ENCODE measurements at places on chromosomes 6 and 20. TPM values are rescaled to one million over a fixed set of nuclear protein-coding genes. Genes with fewer than 3 reads are reported as not detected.

DNA sequence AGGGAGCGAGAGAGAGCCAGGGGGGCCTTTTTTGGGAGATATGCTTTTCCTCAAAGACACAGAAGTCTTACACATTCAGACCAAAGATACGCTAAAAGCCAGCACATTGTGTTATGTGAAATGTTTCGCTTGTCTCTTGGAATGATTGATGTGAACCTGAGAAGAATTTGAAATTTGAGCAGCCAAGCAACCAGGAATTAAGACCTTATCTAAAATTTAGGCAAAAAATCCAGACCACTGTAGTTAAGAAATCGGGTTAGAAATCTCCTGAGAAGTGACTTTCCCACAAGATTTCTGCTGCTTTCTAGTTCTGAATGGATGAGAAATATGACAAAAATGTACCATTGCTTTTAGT lies 223.2 kb upstream of the GMDS start:
- DNase-seq, result no peak

The GSTA2 gene
- not detected for total RNA-seq

- DNase-seq, result no peak
Measured at GRCh38 chr6:25329161-25329817, 50.1 kb downstream of the CARMIL1 start.

DNA sequence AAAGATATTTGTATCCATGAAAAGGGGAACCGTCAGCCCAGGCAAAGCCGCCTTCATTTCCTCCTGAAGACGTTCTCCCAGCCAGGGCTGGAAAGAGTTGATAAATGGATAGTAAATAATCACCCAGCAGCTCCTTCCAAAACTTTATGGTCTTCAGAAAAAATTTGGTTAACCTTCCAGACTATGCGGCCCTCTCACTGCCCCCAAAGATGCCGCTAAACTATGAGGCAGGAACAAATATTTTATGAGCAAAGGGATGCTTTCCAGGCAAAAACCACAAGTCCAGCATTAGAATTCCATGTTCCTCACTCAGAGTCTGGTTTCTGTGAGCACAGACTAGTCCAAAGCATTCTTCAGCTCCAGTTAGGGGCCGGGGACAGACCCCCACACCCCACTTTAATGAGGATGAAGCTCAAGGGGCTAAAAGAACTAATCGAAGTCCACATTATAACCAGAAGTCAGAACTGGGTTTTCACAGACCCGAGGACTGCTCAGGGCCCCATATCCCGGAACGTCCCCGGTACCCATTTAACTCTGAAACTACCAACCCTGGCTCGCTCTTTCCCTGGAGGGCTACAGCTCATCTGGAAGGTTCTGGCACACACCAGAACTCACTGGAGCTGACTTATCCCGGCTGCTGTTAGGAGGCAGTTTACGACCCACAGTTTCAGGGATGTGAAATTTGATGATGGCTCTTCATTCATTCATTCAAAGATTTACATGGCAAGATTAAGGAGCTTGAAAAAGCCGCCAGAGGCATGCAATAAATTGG lies 29.4 kb downstream of the BMP7 start:
- DNase-seq, result no peak

The EBF4 gene
- 1.0 TPM for total RNA-seq

DNA sequence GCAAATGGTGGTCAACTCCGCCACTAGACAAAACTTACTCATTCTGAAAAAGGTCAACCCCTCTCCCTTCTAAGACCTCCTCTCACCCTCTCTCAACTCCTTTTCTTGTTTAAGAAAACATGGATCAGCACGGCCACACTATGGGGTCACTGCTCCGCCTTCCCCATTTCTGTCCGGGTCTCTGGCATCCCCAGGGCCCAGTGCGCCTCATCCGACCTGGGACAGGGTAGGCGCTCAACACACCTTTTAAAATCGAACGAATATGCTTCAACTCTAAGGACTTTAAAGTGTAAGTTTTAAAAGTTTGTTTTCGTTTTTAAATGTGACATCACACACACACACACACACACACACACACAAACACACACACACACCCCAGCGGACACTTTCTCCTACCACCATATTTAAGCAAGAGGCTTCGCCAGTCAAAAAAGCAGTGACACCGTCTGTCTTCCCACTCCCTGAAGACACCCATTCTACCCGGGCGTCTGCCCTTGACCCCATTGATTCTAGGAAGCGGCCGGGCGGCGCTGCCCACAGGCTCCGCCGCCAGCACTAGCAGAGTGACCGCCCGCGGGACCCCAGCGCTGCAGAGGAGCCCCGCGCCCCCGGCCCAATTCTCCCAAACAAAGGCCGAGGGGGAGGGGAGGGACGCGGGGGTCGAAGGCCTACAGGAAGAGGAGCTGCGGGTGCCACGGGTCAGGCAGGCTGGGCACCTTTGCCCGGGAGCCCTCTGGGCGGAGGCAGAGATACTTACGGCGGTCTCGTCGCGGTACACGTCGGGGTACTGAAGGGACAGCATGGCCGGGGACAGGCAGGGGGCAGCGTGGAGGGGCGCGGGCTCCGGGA lies 568 bp downstream of the PREP start:
- DNase-seq, result peak; percentile 48

The WFDC12 gene
- not detected for total RNA-seq

DNA sequence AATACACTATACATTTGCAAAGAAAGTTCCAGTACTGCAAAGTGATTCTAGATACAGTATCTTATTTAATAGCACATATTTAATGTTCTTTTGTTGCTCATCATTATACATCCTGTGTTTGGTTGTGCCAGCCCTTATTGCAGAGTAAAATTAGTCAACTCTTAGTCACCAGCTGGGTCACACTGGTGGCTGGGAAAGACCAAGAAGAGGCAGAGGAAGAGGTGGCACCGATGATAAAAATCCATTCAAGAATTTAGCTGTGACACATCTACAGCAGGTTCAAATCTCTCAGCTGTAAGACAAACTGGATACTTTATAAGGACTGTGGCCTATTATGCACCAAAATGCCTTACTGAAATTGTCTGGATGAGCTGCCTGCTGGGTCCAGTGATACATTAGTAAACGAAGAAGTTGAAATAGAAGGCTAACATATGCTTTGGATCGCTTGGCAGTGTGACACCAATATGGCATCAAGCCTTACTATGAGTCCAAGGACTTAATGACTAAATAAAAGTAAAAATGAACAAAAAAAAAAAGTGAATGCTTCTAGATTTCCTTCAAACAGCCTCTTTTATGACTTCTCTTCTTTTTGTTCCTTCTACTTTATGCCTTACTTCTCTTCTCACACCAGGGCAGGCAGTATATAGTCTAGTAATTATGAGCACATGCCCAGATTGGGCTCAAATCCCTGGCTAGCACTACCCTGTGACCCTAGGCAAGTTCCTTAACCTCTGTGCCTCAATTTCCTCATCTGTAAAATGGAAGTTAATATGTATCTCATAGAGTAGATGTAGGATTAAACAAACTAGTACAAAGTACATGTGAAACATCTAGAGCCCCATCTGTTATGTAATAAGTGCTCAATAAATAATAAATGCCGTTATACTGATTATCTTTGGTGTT lies 29.4 kb upstream of the RNF8 start:
- peak; percentile 64 for DNase-seq

GRCh38 chr6:158654498-158654897 lies 4.6 kb downstream of the SYTL3 start:
- DNase-seq, result peak; percentile 38

DNA sequence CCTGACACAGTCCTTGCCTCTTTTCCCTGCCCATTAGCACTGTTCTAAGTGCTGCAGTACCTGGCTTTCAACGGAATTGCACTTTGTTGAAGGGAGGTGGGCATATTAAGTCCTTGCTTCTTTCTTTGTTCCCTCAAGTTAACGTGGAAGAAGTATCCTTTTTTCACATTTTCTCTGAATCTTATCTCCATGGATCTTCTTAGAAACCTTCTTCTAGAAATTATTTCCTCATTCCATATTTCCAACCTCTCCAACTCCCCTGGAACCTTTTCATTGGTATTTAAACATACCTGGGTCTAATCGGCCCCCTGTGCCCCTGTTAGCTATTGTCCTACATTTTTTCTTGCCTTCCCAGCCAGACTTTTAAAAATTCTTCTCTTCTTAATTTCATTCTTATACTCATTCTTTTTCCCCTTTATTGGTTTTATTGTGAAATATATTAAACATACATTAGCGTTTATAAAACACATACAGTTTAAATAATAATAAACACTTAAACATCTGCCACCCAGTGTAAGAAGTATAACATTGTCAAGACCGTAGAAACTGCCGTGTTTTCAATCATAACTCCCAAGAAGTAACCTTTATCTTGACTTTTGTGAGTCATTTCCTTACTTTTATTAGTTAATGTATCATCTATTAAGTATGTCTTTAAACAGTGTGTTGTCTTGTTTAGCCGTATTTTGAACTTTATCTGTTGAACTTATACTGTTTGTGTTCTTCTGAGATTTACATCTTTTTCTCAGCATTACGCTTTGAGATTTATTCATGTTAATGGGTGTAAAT lies 118.2 kb downstream of the CDKAL1 start:
- peak; percentile 66 for DNase-seq

The SLC4A11 gene
- 14.9 TPM for total RNA-seq

The HMGCLL1 gene
- total RNA-seq, result not detected

GRCh38 chr20:22805219-22805618 lies 220.8 kb upstream of the FOXA2 start:
- peak; percentile 55 for DNase-seq

- no peak for DNase-seq
Measured at GRCh38 chr6:109925075-109925474, 53.0 kb upstream of the GPR6 start.

DNA sequence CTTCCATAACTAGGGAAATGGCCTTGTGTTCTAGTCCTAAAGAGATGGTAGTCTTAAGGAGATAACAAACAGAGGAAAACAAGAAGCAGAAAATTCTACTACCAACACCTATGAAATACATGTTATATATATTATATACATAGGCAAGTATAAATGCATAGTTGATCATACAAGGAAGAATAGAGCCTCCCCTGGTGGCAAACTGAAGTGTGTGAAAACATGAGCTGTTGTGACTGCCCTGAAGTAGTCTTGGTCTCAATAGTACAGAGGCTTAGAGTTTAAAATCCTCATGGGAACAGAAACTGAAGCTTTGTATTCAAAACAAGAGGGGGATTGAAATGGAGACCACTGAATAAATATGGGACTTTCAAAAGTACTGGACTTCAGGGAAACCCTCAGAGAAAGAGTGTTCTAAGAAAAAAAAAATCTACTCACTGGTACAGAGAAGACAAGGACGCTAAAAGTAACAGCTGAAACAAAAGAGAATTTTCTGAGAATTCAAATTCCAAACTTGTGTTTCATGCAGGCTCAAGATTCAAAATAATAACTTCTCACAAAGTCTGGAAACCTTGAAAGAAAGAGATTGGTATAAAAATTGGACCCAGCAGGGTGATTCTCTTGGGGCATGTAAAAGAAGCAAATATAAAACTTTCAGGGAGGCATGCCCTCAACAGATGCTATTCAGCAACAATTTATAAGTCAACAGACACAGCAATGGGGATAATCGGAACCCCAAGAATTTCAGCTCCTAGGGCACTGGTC lies 59.7 kb upstream of the SAMD3 start:
- peak; percentile 28 for DNase-seq

- DNase-seq, result no peak
Measured at GRCh38 chr20:6665161-6665560, 102.3 kb upstream of the BMP2 start.

- DNase-seq, result peak; percentile 72
Measured at GRCh38 chr6:106556368-106556960, 72.8 kb downstream of the RTN4IP1 start.

GRCh38 chr6:142845143-142845571 lies 99.8 kb downstream of the HIVEP2 start:
- DNase-seq, result peak; percentile 48

- peak; percentile 45 for DNase-seq
Measured at GRCh38 chr6:22929311-22929985, 360.1 kb downstream of the HDGFL1 start.

DNA sequence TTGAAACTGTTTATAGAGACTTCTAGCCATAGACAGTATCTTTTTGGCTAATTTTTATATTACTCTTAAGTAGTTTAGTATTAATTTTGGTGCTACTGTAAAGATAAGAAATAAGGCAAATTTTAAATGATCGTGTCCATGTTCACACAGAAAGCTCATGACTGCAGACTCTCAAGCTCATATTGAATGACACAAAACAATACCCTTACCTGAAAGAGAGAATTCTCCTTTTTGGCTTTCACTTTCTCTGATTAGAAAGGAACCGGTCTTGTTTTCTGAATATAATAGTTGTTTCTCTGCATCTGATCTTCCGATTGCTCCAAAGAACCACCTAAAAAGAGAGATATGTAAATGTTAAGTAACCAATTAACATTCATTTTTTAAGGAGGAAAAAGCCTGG lies 57.0 kb downstream of the FRK start:
- DNase-seq, result no peak

The PAX1 gene
- total RNA-seq, result not detected

DNA sequence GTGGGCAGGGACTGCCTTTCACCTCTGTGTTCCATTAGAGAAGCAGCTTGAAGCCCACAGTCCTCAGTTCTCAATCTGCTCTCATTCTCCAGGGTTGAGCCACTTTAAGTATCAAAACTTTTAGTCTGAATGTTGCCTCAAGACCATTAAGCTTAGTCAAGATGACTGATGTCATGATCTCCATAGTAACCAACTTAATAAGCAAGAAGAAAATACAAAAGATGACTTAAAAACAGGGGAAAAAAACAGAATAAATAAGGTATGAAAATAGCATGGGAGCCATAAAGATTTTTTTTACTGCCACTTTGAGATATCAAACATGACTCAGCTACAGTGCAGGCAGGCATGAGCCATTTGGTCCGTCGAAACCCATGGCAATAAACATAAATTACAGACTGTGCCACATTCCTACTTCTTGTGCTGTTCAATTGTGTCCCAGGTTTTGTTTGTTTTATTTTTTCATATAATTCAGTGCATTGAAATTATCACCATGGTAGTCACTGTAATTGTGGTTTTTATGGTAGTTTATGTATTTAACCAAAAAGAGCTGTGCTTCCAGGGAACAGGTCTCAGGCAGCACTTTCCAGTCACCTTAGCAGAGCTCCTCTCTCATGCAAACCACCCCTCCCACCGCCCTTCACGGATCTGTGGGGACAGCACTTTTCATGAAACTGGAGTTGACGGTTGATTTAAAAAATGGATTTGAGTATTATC lies 156.5 kb upstream of the INSM1 start:
- no peak for DNase-seq

The HLA-E gene
- 717 TPM for total RNA-seq

The SIGLEC1 gene
- not detected for total RNA-seq

- no peak for DNase-seq
Measured at GRCh38 chr6:111752476-111752875, 120.8 kb downstream of the FYN start.

- no peak for DNase-seq
Measured at GRCh38 chr6:161265975-161266374, 7.9 kb downstream of the AGPAT4 start.

- no peak for DNase-seq
Measured at GRCh38 chr6:3296078-3296477, 37.3 kb downstream of the PSMG4 start.

DNA sequence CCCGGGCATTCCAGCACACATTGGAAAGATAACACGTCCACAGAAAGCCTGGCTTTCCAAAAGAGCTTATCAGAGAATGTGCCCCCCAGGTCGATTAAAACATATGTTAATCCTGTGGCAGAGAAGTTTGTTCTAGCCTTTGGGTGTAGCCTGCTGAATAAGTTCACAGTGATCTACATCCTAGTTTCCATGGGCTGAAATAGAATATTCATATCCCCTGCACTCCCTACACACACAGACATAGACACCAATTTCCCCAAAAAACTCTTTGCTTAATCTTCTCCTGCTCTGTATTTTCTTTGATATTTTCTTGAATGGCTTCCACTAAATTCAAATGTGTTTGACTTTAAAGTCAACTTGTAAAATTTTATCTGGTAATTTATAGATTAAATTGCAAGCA lies 1.6 kb downstream of the LPA start:
- no peak for DNase-seq

The TFAP2B gene
- under 0.01 TPM for total RNA-seq
